Posterior vena cava (tissue), 2 donors: ENCODE measurements at places on chromosomes 5 and 9.
A peak's percentile ranks its signal among the peaks of the same experiment; 100 is the strongest.

GRCh38 chr5:169201597-169201996, 99.3 kb downstream of the SLIT3 start:
- no peak for DNase-seq

GRCh38 chr9:85702726-85703289, 38.9 kb downstream of the AGTPBP1 start:
- DNase-seq, result no peak

- no peak for DNase-seq
Observed at GRCh38 chr5:73280821-73281746, 108.1 kb downstream of the TMEM174 start.

- DNase-seq, result no peak
Observed at GRCh38 chr9:120043448-120043847, 536.5 kb downstream of the CDK5RAP2 start.

DNA sequence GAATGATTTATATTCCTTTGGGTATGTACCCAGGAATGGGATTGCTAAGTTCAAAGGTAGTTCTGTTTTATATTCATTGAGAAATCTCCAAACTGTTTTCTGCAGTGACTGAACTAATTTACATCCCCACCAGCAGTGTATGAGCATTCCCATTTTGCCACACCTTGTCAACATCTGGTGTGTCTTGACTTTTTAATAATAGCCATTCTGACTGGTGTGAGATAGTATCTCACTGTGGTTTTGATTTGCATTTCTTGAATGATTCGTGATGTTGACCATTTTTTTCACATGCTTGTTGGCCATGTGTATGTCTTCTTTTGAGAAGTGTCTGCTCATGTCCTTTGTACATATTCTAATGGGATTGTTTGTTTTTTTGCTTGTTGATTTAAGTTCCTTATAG, 421.5 kb downstream of the KIAA0825 start:
- DNase-seq, result no peak

DNA sequence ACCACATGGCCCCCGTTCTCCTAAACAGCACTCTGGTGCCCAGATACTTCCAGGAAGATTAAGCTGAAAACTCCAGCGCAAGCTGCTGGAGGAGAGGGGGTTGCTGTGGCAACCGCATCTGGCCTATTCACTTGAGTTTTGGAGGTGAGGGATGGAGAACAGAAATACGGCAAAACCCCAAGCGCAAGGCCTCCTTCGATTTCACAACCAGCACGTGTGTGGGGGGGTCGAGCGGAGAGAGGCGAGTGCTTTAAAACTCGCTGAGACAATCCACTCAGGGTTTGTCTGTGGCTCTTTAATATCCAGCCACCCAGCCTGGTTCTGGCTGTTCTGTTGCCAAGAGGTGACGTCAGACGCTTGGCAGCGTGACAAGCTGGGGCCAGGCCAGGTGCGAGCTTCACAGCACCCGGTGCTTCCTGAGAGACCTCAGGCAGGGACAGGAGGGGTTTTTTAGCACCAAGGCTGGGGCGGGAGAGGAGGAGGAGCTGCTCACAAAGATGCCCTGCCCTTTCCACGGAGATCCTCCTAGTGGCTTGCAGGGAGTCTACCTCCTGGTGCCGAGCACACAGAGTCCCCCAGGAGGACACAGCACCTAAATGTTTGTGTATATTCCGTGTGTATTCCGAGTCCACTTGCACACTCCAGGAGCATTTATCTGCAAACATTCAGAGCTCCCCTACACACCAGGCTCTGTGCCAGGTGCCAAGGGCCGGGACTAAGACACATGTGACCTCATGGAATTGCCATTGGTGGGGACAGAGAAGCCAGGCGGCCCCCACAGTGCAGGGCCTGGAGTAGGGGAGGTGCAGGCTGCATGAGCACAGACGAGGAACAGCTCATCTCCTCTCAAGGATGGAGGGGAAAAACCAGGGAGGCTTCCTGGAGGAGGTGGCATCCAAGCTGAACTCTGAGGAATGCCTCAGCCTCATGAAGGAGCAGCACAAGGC, 194.6 kb downstream of the OLFM1 start:
- peak; percentile 76 for DNase-seq

- DNase-seq, result no peak
Observed at GRCh38 chr9:98726735-98727134, 18.0 kb upstream of the GABBR2 start.

DNA sequence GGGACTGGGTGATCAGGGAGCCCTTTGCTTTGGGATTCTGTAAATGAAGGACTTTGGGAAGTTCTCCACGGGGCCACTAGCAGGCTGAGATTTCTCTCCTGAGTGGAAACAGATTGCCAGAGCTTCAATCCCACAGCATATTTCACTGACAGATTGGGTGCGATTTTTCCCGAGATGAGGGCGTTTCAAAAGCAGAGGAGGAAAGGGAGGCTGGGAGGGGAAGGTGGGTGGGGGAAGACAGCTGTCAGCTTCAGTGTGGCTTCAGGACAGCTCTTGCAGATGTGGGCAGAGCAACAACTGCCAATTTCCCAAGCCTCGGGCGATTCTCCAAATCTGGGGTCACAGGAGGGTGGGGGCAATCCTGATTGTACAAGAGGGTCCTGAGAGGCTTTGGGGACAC, 258.5 kb upstream of the ADRA1B start:
- DNase-seq, result no peak

GRCh38 chr9:102445181-102445747, 549.9 kb upstream of the CYLC2 start:
- no peak for DNase-seq

GRCh38 chr5:165757791-165758190, 2252.4 kb downstream of the MAT2B start:
- no peak for DNase-seq

- no peak for DNase-seq
Observed at GRCh38 chr9:116504893-116505480, 182.1 kb upstream of the TRIM32 start.
